Activated CD4-positive, alpha-beta memory T cell treated with anti-CD3 and anti-CD28 coated beads for 36 hours (primary cell): ENCODE measurements at places on chromosomes 11 and 22. TPM values are rescaled to one million over a fixed set of nuclear protein-coding genes. Genes with fewer than 3 reads are reported as not detected.

MPPED2 gene
- not detected for total RNA-seq

DNA sequence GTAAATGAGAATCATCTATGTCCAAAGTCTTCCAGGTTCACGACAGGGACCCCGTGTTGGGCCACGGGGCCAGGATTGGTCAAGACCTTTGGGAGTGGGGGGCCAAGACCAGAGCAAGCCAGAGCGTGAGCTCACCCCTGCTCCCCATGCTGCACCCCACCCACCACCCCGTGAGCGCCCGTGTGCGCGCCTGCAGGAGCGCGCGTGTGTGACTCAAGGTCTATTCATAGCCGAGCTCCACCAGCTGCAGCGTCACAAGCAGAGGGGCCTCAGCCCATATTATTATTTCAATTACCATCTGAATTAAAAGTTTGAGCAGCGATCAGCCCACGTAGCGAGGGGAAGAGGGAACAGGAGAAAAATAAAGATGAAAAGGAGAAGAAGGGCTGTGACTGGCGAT is 5.2 kb downstream of the KCNJ4 start:
- no peak overlapping the region for H3K4me3 ChIP-seq
- no peaks in the 10 kb centered on the region for H3K36me3 ChIP-seq
- H3K27me3 ChIP-seq, result peaks cover 41% of the 10 kb centered on the region
- peaks cover 4% of the 10 kb centered on the region for H3K4me1 ChIP-seq
- no peak for DNase-seq
- H3K27ac ChIP-seq, result no peak overlapping the region

GRCh38 chr22:49368221-49368975 is 459.3 kb downstream of the BRD1 start:
- H3K36me3 ChIP-seq, result no peaks in the 10 kb centered on the region
- H3K4me1 ChIP-seq, result no peaks in the 10 kb centered on the region
- no peak overlapping the region for H3K4me3 ChIP-seq
- no peak for DNase-seq
- peaks cover 13% of the 10 kb centered on the region for H3K27me3 ChIP-seq
- H3K27ac ChIP-seq, result no peak overlapping the region

GRCh38 chr11:134260503-134260902 is 7.1 kb downstream of the ACAD8 start:
- H3K27ac ChIP-seq, result no peak overlapping the region
- no peak for DNase-seq
- peaks cover 14% of the 10 kb centered on the region for H3K36me3 ChIP-seq
- H3K27me3 ChIP-seq, result no peaks in the 10 kb centered on the region
- no peak overlapping the region for H3K4me3 ChIP-seq
- peaks cover 3% of the 10 kb centered on the region for H3K4me1 ChIP-seq

NXPE4 gene
- not detected for total RNA-seq

GRCh38 chr11:11397036-11397415 is 44.0 kb upstream of the CSNK2A3 start:
- DNase-seq, result no peak
- H3K36me3 ChIP-seq, result no peaks in the 10 kb centered on the region
- no peak overlapping the region for H3K4me3 ChIP-seq
- H3K27ac ChIP-seq, result no peak overlapping the region
- no peaks in the 10 kb centered on the region for H3K27me3 ChIP-seq
- no peaks in the 10 kb centered on the region for H3K4me1 ChIP-seq

LGR4 gene
- 0.67 TPM for total RNA-seq

NPAS4 gene
- total RNA-seq, result not detected

GRCh38 chr11:114209904-114210303 is 86.3 kb upstream of the NNMT start:
- DNase-seq, result no peak
- no peak overlapping the region for H3K4me3 ChIP-seq
- peaks cover 21% of the 10 kb centered on the region for H3K4me1 ChIP-seq
- no peaks in the 10 kb centered on the region for H3K36me3 ChIP-seq

GRCh38 chr22:39409516-39410029 is 10.0 kb downstream of the TAB1 start:
- no peak overlapping the region for H3K4me3 ChIP-seq
- H3K27me3 ChIP-seq, result no peaks in the 10 kb centered on the region
- DNase-seq, result no peak
- no peak overlapping the region for H3K27ac ChIP-seq

- DNase-seq, result no peak
- no peaks in the 10 kb centered on the region for H3K4me1 ChIP-seq
- H3K4me3 ChIP-seq, result no peak overlapping the region
- H3K36me3 ChIP-seq, result no peaks in the 10 kb centered on the region
- H3K27me3 ChIP-seq, result no peaks in the 10 kb centered on the region
These were observed 22.6 kb downstream of the RPL27A start for GRCh38 chr11:8705146-8705545.

- H3K27ac ChIP-seq, result no peak overlapping the region
- no peak for DNase-seq
- no peak overlapping the region for H3K4me3 ChIP-seq
- no peaks in the 10 kb centered on the region for H3K27me3 ChIP-seq
These were observed 1.7 kb upstream of the OR10S1 start for GRCh38 chr11:123979311-123979710.

GRCh38 chr11:65330544-65330943 is 3.1 kb upstream of the DPF2 start:
- H3K4me1 ChIP-seq, result peaks cover 18% of the 10 kb centered on the region
- H3K36me3 ChIP-seq, result peaks cover 4% of the 10 kb centered on the region
- no peak overlapping the region for H3K4me3 ChIP-seq
- H3K27ac ChIP-seq, result no peak overlapping the region

MDK gene
- total RNA-seq, result 5.9 TPM

GRCh38 chr11:62547691-62548281 is 1.2 kb upstream of the AHNAK start:
- peak overlapping the region; percentile 56 for H3K4me3 ChIP-seq
- no peaks in the 10 kb centered on the region for H3K36me3 ChIP-seq
- H3K27ac ChIP-seq, result no peak overlapping the region
- peak; percentile 31 for DNase-seq
- peaks cover 65% of the 10 kb centered on the region for H3K4me1 ChIP-seq

OMP gene
- not detected for total RNA-seq

DNA sequence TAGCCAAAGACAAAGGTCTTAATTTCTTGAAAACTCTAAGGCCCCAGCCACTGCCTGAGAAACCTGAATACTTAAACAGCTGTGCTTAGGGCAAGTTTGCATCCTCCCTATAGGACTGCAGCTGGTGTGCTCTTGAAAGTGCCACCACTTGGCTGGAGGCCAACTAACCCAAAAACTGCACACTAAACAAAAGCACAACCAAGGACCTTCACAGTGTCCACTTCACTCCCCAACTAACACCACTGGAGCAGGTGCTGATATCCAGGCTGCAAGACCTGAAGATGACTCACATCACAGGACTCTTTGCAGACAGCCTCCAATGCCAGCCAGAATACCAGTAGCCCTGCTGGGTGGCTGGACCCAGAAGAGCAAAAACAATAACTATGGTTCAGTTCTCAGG is 357.7 kb upstream of the ARHGAP42 start:
- H3K4me3 ChIP-seq, result no peak overlapping the region
- no peak overlapping the region for H3K27ac ChIP-seq
- DNase-seq, result no peak
- H3K36me3 ChIP-seq, result no peaks in the 10 kb centered on the region
- H3K27me3 ChIP-seq, result no peaks in the 10 kb centered on the region
- no peaks in the 10 kb centered on the region for H3K4me1 ChIP-seq

GRCh38 chr22:19376971-19377370 is 54.6 kb downstream of the HIRA start:
- no peak for DNase-seq
- peaks cover 41% of the 10 kb centered on the region for H3K36me3 ChIP-seq
- no peaks in the 10 kb centered on the region for H3K27me3 ChIP-seq
- no peak overlapping the region for H3K4me3 ChIP-seq
- no peaks in the 10 kb centered on the region for H3K4me1 ChIP-seq
- H3K27ac ChIP-seq, result no peak overlapping the region

DNA sequence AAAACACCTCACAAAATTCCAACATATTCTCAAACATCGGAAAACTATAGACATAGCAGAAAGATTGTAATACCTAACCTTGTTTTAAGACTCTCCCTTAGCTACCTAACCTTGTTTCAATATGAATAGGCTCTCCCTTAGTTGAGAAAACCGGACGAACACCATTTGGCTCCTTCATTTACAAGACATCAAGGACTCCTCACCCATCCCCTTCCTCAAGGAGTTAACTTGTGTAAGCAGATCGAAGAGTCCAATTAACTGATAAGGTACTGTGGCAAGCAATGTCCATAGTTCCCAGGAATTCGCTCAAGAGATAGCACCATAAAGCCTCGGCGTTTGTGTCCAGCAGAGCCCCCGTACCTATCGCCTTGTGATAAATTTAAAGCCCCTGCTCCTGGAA is 4.6 kb upstream of the ACRV1 start:
- peaks cover 10% of the 10 kb centered on the region for H3K36me3 ChIP-seq
- H3K27me3 ChIP-seq, result no peaks in the 10 kb centered on the region
- no peaks in the 10 kb centered on the region for H3K4me1 ChIP-seq

DNA sequence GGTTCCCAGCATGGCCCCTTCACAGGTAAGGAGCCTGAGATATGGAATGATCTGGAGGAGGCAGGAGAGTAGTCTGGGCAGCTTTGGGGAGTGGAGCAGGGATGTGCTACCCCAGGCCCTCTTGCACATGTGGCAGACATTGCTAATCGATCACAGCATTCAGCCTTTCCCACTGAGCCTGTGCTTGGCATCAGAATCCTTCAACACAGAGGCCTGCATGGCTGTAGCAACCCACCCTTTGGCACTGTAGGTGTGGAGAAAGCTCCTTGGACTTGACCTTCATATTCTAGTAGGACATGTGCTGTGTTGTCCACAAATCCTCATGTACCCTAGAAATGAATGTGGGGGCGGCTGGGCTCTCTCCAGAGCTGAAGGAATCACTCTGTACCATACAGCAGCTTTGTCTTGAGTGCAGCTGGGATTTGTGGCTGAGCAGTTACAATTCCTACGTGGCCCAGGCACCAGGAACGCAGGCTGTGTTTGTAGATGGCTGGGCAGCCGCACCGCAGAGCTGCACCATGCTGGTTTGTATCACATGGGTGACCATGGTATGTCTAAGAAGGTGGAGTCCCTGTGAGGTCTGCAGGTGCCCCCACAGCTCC is 21.8 kb upstream of the PPP6R3 start:
- peaks cover 4% of the 10 kb centered on the region for H3K4me1 ChIP-seq
- no peak overlapping the region for H3K27ac ChIP-seq
- no peak for DNase-seq
- H3K27me3 ChIP-seq, result no peaks in the 10 kb centered on the region
- H3K36me3 ChIP-seq, result no peaks in the 10 kb centered on the region

- H3K4me1 ChIP-seq, result peaks cover 29% of the 10 kb centered on the region
- H3K36me3 ChIP-seq, result peaks cover 63% of the 10 kb centered on the region
- DNase-seq, result no peak
- no peaks in the 10 kb centered on the region for H3K27me3 ChIP-seq
These were observed 12.1 kb downstream of the ACP2 start for GRCh38 chr11:47236482-47236881.

P2RY2 gene
- not detected for total RNA-seq

- H3K4me1 ChIP-seq, result peaks cover 47% of the 10 kb centered on the region
- H3K4me3 ChIP-seq, result no peak overlapping the region
- H3K27ac ChIP-seq, result no peak overlapping the region
- no peak for DNase-seq
- peaks cover 12% of the 10 kb centered on the region for H3K36me3 ChIP-seq
- no peaks in the 10 kb centered on the region for H3K27me3 ChIP-seq
These were observed 11.8 kb downstream of the CASP4 start for GRCh38 chr11:104956528-104956927.

GRCh38 chr11:62444236-62444833 is 25.5 kb downstream of the SCGB1A1 start:
- H3K4me3 ChIP-seq, result peak overlapping the region; percentile 68
- peak; percentile 61 for DNase-seq
- peaks cover 11% of the 10 kb centered on the region for H3K27me3 ChIP-seq
- H3K36me3 ChIP-seq, result no peaks in the 10 kb centered on the region
- no peak overlapping the region for H3K27ac ChIP-seq
- peaks cover 9% of the 10 kb centered on the region for H3K4me1 ChIP-seq

TEAD1 gene
- 1.5 TPM for total RNA-seq

- DNase-seq, result no peak
- H3K4me1 ChIP-seq, result peaks cover 7% of the 10 kb centered on the region
- no peaks in the 10 kb centered on the region for H3K36me3 ChIP-seq
- no peak overlapping the region for H3K4me3 ChIP-seq
- peaks cover 22% of the 10 kb centered on the region for H3K27me3 ChIP-seq
These were observed 1.1 kb upstream of the ABCG4 start for GRCh38 chr11:119147604-119148333.

OR4C16 gene
- total RNA-seq, result not detected

YAP1 gene
- total RNA-seq, result 0.71 TPM

MS4A4A gene
- total RNA-seq, result not detected

TMEM138 gene
- 34.6 TPM for total RNA-seq

CDKN1C gene
- total RNA-seq, result 0.69 TPM

VSIG2 gene
- total RNA-seq, result 0.31 TPM

DNA sequence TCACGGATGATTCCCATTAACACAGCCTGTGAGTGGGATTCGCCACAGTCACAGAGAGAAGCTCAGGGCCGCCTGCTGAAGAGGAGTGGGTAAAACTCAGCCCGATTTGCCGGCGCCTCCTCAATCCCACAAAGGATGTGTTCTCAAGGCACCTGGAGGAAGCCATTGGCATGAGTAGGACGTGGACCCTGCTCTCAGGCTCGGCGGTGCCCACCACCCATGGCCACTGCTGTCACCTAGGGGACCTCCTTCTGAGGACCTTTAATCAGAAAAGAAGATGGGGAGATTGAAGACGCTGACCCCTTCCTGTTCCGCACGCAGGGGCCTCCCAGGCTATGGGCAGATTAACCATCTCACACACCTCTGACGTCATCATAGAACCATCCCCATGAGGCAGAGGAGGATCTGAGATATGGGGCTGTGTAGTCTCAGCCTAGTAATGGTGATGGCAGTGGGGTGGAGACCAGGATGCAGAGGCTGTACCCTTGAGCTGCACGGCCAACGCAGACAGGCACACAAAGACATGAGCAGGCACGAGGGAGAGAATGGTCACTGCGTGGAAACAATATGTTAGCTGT is 571.8 kb downstream of the BRD1 start:
- no peaks in the 10 kb centered on the region for H3K4me1 ChIP-seq
- peaks cover 13% of the 10 kb centered on the region for H3K27me3 ChIP-seq
- no peak overlapping the region for H3K27ac ChIP-seq
- DNase-seq, result no peak

- peaks cover 4% of the 10 kb centered on the region for H3K27me3 ChIP-seq
- H3K27ac ChIP-seq, result no peak overlapping the region
- no peak for DNase-seq
- H3K4me3 ChIP-seq, result no peak overlapping the region
These were observed 68.6 kb upstream of the ATXN10 start for GRCh38 chr22:45602824-45603595.
